Motor neuron (in vitro differentiated cells): ENCODE measurements at places on chromosomes 12 and 14. TPM values are rescaled to one million over a fixed set of nuclear protein-coding genes. Genes with fewer than 3 reads are reported as not detected.

B3GNT4 gene
- total RNA-seq: 4.2 and 5.0 TPM in 2 replicates

RBMS2 gene
- total RNA-seq: 3.1 and 6.7 TPM in 2 replicates

P2RX7 gene
- total RNA-seq: 0.46 and 0.59 TPM in 2 replicates

OTX2 gene
- 0.33 and 0.34 TPM in 2 replicates for total RNA-seq

KCNC2 gene
- total RNA-seq: 1.1 and 1.2 TPM in 2 replicates

SMIM41 gene
- total RNA-seq: not detected in 2 replicates
